ENCODE measurements at places on chromosomes 3 and 15.

- DNase-seq, result no peak
Measured at GRCh38 chr3:51622868-51623267, 48.2 kb upstream of the TEX264 start.

- DNase-seq, result no peak
Measured at GRCh38 chr15:37372064-37372463, 271.7 kb upstream of the MEIS2 start.

- DNase-seq, result peak; percentile 1
Measured at GRCh38 chr15:71736286-71736947, 73.9 kb upstream of the NR2E3 start.

DNA sequence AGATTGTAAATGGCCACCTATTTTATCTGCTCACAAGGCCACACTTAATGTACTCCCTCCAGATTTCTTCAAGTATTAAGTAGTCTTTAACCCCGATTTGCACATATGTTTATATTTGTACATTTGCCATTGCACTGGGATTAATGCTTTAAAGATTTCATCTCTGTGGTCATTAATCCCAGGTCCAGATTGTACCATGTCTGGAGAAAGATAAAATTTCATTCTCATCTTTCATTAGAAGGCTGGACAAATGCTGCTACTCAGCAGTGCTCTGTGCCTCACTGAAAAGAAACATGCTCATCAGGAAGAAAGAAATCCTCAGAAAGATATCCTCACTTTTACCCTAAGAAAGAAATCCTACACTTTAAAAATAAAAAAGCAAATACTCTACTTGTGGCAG, 62.5 kb upstream of the LRRC3B start:
- no peak for DNase-seq

DNA sequence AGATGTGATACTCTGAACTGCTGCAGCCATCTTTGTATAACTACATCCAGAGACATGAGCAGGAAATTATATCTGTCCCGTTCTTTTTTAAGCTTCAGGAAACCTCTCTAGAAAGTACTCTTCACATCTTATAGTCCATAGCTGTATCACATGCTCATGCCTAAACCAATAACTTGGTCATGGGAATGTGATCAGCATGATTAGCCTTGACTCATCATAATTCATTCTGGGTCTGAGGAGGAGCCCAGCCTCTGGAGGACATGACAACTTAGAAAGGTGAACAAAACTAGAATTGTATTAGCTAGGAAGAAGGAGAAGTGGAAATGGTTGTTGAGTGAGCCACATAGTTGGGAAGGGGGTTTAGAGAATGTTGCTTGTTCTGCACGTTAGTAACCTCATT, 12.9 kb downstream of the PPM1L start:
- no peak for DNase-seq

DNA sequence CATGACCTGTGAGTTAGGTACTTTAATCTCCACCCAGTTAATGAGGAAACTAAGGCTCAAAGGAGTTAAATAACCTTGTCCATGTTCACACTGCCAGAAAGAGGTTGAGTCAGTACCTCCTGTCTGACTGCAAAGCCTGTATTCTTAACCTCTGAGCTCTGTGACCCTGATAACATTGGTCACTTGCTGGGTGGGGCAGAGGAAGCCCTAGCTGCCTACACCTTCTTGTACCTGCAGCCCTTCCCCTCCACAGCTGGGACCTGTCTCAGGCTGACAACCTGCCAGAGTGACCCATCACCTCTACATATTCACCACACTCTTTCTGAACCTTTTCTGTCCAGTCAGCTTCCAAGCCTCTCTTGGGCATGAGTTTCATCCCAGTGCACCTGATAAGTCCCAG, 106.1 kb upstream of the HES1 start:
- DNase-seq, result no peak

- DNase-seq, result no peak
Measured at GRCh38 chr3:23365066-23365465, 161.9 kb downstream of the UBE2E2 start.

DNA sequence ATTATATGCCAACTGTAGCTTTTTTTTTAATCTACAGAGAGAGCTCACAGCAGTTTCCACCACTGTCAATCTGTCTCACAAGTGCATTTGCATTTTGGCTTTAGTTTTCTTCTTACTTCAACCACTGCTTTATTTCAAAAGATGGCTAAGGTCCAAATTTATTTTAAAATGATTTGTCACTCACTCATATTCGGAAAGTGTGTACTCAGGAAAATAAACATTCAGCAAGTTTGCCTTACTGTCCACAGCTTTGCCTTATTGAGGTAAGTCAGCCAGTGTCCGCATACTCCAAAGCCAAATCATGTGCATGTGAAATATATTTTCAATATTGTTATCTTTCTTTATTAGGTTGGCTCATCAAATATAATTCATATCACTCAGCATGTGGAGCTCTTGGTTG, 240.7 kb upstream of the ARHGEF26 start:
- DNase-seq, result no peak

DNA sequence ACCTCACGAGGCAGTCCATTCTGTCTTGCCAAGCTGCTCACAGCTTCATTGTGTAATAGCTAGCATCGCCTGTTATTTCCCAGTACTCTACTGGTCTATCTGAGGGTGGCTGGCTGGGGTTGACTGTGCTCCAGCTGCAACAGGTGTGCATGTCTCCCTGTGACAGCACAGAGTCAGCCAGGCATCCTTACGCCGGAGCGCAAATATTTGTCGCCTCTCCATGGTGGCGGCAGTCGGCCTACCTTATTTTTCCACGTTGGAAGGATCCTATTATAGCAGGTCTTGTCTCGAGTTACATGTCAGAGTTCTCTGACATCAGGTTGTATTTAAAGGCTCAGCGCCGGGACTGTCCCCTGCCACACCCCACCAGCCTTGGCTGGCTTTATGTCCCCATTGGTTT, 307.1 kb downstream of the TLE3 start:
- no peak for DNase-seq

DNA sequence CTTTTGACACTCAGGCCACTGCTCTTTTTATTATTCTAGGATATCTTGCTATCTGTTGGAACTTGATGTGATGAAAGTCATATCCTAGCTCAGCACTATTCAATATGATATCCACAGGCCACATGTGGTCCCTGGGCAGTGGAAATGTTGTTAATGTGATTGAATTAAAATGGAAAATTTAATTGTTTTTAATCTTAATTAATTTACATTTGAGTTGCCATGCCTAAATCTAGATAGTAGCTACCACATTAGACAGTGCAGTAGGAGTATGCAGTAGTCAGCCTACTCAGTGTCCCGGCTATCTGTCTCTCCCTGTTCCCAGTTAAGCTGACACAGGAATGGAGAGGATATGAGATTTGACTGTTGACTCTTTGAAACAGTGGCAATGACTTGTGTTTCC, 460.2 kb downstream of the GBE1 start:
- DNase-seq, result no peak

- no peak for DNase-seq
Measured at GRCh38 chr3:160134964-160135363, 90.3 kb upstream of the C3orf80 start.

GRCh38 chr3:183401678-183402077, 26.7 kb downstream of the MCF2L2 start:
- DNase-seq, result no peak

DNA sequence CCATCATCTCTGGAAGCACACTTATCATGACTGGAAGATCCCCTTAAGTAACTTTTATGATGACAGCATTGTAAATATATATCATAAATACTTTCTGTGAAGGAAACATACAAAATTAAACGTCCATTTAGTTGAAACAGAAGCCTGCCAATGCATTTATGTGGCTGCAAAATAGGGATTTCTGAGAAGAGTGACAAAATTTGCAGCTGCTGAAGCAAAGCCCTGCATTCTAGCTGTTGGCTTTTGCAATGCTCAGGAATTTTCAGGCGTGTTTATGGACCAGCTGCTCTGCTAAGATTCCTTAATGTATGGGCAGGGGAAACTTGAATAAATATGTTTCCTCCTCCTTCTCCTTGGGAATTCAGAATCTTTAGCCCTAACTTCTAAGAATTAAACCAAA, 137.3 kb downstream of the CACNA2D3 start:
- no peak for DNase-seq

DNA sequence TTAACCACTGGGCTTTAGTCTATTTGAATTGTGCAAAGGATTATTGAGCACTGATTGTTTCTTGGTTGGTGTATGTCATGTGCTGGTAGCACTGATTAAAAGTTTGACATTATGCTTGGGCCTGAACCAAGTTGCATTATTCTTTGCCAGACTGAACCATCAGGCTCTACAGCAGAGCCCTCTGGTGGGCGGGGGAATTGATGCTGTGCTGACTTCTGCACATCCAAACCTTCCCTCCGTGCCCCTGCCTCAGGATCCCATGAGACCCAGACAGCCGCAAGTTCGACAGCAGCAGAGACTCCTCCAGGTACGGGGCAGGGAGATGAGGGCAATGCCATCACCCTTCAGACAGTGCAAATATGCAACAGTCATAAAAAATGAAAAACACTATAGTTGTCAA, 28.4 kb upstream of the P2RY12 start:
- DNase-seq, result no peak

DNA sequence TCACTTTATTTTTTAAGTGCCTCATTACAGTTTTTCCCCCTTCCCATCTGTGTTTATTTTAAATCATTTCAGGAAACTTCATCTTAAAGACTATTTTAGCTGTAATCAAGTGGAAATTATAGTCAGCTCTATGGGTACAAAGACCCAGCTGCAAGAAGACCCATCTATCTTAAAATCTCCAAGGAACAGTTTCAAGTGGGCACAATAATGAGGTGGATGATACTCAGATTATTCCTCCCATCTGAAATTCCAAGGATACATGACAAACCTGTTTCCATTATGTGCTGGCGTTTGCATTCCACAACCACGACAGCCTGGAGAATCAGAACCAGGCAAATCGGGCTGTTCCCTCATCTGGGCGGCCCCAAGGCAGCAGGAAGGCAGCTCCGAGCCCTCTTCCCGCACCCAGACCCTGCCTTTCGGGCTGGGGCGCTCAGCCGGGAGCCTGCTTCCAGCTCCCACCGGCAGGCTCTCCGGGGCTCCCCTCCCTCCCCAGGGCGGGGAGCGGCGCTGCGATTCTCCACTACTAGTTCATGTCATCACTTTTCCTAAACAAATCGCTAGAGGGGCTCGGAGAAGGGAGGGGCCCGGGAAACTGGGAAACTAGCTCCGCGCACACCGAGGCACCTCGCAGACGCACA, at the start of gene MGLL:
MGLL (minus strand) TSS at position 475 of the 641 bp plus-strand sequence; CDS start at position 278, 197 bp downstream.
- no peak for DNase-seq

DNA sequence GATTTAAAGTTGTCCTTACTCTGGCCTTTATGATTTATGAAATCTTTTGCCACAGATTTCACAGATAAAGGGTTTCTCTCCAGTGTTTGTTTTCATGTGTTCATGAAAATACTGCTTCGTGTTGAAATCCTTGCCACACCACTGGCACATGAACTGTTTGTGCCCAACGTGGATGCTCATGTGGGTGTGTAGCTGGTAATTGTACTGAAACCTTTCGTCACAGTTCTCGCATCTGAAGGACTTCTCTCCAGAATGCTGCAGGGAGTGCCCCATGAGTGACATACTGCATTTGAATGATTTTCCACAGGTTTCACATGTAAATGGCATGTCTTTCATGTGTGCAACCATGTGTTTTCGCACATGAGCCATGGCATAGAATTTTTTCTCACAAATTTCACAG, 111.9 kb downstream of the DOCK3 start:
- DNase-seq, result no peak

DNA sequence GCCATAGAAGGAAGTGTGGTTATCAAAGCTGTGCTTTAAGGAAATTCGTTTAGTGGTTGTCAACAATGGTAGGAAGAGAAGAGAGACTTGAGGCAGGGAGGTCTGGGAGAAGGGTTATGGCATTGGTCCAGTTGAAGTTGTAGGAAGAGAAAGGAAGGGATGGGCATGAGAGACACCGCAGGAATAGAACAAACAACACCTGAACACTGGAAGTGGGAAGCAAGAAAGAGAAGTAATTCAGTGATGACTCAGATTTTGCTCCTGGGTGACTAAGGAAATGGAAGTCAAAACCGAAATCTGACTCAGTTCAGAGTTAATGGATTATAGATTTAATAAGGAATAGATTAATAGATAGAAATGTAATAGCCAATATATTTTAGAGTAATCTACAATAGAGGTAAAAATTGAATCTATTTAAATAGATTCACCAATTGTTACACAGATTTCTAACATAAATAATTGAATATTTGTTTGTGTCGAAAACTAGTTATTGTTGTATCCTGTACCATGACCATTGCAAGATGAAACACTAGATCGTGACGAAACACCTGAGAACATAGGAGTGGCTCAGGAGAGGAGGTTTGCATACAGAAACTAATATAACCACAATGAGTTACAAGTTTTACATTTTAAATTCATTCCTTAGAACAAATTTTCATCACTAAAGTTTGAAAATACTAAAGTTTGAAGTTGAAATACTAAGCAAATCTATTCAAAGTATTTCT, 36.0 kb downstream of the THBS1 start:
- DNase-seq, result no peak

DNA sequence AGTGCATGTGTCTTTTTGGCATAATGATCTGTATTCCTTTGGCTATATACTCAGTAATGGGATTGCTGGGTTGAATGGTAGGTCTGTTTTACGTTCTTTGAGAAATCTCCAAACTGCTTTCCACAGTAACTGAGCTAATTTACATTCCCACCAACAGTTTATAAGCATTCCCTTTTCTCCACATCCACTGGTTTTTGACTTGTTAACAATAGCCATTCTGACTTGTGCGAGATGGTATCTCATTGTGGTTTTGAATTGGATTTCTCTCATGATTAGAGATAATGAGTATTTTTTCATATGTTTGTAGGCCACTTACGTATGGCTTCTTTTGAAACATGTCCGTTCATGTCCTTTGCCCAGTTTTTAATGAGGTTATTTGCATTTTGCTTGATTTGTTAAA, 117.7 kb downstream of the CHCHD4 start:
- DNase-seq, result no peak

DNA sequence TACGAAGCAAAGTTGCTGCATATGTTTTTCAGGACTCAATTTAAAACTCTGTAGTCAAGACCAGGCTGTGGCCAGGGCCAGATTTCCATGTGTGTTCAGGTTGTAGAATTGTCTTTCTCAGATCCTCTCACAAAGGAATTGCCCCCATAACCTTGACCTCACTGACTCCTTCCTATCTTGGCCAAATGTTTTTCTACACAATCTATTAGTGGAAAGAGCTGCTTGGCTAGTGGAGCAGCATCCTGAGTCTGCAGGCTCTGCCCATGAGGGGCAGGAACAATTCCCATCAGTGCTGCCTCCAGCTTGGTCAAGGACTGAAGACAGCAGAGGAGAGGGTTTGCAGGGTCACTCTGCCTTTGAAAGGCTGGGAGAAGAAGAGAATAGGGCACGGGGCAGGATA, 6.9 kb upstream of the TBC1D21 start:
- no peak for DNase-seq

DNA sequence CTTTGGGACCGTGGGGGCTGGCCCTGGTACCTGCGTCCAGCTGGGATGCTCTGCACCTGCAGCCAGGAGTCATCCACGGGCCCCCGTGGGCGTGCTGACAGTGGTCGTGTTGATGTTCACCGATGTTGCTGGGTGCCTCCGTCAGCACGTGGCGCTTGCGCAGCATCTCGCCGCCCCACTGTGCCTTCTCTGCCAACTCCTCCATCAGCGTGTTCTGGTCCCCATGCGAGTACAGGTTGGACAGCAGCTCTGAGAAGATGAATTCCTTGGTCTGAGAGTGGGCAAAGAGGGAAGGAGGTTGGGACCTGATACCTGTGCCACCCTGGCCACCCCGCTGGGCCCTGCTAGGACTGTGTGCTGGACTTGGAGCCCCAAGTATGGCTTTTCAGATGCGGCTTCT, 61.4 kb downstream of the ADAMTS7 start:
- DNase-seq, result no peak
